ENCODE measurements at places on chromosomes 12 and 14.

DNA sequence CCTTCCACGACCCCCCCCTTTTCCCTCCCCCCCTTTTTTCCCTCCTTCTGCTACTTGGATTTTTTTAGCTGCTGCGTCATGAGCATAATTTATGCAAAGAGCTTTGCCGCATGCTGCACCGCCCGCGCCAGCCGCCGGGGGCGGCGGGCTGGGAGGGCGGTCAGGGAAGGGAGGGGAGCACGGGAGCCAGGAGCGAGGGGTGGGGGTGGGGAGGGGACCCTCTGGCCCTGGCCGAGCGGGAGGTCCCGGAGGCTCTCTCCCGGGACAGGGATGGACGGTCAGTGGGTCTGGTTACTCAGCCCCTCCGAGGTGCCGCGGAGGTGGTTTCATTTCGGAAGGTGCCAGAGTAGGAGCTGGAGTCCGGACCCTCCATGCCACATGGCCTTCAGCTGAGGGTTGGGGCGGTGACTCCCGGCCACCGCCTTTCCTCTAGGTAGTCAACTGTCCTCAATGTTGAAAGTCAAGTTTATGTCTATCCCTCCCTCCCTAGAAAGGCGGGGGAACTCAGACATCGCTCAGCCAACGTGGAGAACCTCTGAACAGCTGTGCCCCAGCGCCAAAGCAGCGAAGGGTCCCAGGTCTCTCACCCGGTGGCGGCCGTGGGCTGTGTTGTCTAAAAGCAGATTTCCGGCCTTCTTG lies at the start of gene POU6F1:
Gene POU6F1 (minus strand): TSS at position 95 of the 639 bp plus-strand sequence. CDS start 11,226 bp downstream, outside the sequence.
- peak; percentile 58 for DNase-seq

DNA sequence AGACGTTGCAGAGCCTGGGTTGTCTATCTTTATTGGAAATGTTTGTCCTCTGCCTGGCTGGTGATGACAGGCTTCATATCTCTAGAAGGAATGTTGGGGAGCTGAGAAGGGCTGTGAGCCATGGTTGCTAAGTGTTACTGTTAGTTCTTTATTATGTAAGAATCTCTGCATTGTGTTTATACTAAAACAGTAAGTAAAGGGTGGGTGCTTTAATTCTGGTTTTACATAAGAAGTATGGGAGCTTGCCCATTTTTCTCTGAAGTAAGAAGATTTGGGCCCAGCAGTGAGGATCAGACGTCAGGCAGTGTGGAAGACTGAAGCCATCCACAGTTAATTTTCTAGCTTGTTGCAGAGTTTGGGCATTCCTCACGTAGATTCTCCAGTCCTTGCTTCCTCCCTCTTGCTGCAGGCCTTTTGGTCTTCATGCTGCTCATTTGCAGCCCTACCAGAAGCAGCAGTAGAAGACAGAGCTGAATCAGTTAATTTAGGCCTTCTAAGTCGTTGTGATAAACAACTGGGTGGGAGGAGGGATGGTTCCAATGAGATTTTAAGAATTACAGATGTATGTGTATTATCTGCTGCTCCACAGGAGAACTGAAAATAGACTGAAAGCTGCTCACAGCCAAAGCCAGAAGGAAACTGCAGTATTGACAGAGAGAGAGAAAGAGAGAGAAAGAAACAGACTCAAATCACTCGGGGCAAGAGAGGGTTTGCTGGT lies 21.4 kb downstream of the WNT5B start:
- no peak for DNase-seq

GRCh38 chr14:49982501-49982951 lies 89.6 kb downstream of the ARF6 start:
- DNase-seq, result no peak

- no peak for DNase-seq
Measured at GRCh38 chr14:104134061-104134965, 4.1 kb upstream of the KIF26A start.

- DNase-seq, result no peak
Measured at GRCh38 chr12:41612892-41613557, 424.9 kb downstream of the PDZRN4 start.

GRCh38 chr14:95649230-95649629 lies 37.0 kb upstream of the TCL1B start:
- DNase-seq, result no peak

- DNase-seq, result no peak
Measured at GRCh38 chr14:100910888-100911664, 7.6 kb upstream of the RTL1 start.

- DNase-seq, result no peak
Measured at GRCh38 chr14:98368221-98368620, 903.8 kb downstream of the BCL11B start.

GRCh38 chr12:83527810-83528209 lies 841.1 kb downstream of the TMTC2 start:
- no peak for DNase-seq

GRCh38 chr12:63020269-63020668 lies 85.3 kb upstream of the PPM1H start:
- no peak for DNase-seq

GRCh38 chr12:125110641-125111360 lies 45.6 kb downstream of the AACS start:
- no peak for DNase-seq

DNA sequence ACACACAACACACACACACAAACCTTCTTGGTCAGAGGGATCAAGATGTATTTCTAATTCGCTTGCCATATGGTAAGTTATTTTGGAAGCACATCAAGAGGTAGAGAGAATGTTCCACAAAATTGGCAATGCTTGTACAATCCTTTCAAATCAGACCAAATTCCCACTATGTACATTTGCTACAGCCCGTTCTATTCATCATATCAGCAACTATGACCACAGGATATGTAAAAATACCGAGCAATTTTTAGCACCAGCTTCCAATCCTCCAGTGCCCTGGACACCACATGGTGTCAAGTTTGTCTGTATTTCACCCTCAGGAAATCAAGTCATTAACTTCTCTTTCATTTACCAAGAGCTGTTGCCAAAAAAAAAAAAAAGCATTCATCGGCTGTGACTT lies 21.2 kb downstream of the TBX5 start:
- DNase-seq, result no peak

- DNase-seq, result no peak
Measured at GRCh38 chr14:31207287-31207754, 272 bp downstream of the HECTD1 start.

- no peak for DNase-seq
Measured at GRCh38 chr14:92412912-92413311, 89.9 kb downstream of the SLC24A4 start.

GRCh38 chr12:2110127-2110526 lies 57.3 kb downstream of the CACNA1C start:
- DNase-seq, result no peak

DNA sequence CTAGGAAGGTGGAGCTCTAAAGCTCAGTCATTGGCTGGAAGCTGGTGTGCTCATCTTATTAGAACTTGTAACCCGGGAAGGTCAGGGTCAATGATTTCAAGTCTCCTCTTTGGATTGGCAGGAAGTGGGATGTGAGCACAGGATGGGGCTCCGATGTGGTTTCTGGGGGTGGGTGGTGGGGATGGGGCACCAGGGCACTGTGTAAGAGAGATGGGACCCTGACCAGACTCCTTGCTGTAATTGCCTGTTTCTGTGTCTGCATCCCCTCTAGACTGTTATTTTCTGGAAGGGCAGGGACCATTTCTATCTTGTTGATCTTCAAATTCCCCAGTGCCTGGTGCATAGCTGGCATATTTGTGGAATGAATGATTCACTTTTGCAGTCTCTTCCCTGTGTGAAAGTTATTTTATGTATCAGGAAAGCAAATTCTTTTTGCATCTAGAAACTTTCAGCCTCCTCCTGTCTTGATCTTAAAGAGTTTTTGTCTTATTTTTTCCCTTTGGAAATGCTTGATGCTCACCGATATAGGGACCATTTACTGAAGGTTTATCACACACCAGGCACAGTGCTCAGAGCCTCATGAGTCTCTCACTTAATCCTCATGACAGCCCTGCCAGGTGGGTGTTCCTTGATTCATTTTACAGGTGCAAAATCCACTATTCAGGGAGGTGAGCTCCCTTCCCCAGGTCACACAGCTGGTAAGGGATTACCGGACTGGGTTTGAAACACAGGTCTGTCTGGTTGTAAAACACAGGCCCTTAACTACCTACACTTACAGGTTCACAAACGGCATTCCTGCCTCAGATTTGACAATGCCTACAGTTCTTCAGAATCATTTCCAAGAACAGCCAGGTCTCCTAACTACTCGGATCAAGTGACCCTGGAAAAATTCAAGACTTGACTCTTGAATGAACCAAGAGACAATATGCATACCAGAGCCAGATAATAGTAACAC lies 86.9 kb upstream of the IGF1 start:
- no peak for DNase-seq

DNA sequence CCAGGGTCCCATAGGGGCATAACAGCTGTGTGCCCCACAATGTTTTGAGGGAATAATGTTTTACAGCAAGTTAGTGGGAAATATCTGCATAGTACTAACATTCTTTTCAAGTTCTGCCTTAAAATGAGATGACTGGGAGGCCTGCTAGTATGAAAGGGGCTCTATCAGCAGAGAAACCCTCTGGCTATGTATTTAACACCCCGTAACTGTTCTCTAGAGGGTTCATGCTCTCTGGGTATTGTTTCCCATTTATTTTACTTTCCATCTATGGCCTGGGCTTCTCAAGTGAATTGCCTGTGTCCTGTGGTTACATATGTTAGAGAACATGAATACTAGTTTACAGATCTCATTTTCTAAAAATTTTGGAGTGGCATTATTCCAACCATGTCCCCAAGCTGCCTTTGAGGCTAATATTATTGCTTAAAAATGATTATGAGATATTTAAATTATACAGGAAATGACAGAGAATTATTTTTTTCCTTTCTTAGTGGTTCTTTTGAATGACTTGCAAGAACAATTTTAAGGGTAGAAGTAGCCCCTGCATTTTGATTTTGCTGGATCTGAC lies 37.5 kb downstream of the GNG2 start:
- DNase-seq, result no peak

DNA sequence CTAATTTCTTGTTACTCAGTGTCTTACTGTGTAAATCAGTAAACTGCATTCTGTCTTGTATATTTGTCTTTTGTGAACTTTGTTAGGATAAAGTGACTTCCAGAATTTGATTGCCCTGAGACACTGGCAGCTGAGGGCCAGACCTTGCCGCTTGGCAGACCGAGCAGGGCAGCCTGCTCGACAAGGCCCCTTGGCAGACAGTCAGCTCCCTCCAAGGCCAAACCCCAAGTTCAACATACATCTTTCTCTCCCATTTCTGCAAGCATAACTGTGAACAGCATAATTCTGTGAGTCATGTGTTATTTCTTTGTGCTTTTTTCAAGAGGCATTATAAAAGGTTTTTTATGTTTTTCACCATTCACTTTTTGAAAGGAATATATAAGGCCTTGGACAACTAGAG lies 39.2 kb upstream of the BMAL2 start:
- no peak for DNase-seq
